ENCODE measurements at places on chromosomes 16 and 17. TPM values are rescaled to one million over a fixed set of nuclear protein-coding genes. Genes with fewer than 3 reads are reported as not detected.

Gene VAT1L
- not detected for total RNA-seq

Gene PRSS33
- total RNA-seq, result not detected

Gene FNDC8
- not detected for total RNA-seq

DNA sequence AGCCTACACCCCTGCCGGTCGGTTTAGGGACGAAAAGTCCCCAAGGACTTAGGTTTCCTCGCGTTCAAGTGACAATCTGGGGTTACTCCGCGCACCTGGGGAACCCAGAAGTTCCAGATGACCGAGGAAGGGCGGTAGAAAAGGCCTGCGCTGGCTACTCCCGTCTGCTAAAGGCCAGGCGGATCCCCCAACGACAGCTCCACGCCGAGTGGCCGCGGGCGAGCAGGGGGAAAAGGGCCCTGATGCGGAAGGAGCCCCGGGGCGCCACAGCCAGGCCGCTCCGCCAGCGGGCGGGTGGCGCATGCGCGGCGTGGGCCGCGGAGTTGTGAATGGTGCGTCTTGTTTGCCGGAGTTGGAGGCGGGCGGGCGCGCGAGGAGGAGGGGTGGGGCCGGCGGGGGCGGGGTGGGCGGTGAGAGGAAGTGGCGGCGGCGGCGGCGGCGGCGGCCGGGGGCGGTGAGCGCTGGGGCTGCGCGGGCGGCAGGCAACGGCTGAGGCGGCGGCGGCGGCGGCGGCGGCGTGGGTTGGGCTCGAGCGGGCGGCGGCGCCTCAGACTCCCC lies at the start of gene CBFB:
Gene CBFB, plus strand, starts transcription at position 454 of the 558 bp plus-strand sequence. CDS start 259 bp downstream, outside the sequence.
- peak; percentile 96 for DNase-seq

DNA sequence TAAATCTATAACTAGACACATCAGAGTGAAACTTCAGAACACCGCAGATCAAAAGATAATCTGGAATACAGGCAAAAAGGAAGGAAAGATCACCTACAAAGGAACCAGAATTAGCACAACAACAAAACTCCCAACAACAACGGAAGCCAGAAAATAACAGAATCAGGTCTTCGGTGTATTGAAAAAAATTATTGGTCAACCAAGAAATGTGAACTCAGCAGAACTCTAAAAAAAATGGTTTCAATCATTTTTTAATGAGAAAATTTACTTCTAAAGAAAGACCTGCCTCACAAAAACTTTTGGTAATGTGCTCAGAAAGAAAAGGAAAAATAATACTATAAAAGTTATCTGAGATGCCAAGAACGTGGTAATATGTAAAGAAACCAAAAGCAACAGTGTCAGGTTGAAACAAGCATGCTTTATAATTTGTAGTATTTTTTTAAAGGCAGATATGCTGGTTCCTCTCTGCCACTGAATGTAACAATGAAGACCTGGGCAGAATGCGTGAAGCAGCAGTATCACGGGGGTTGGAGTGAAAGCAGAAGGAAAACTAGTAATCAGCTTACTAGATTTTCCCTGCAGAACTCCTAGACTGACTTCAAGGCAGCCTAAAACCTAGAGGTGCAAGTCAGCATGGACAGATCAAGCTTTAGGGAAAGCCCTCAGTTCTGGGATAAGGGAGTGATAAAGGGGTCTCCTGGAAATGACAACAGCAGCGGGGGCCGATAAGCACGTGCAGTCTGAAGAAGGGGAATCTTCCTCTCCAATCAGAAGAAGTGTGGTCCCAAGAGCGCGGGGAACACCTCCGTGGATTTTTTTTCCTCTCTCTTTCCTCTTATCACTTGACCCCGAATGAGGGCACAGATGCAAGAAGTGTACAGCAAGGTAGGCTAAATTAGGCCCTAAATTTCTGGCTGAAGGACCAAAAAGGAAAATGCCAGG lies 80.9 kb upstream of the TEKT1 start:
- DNase-seq, result no peak

Gene NAGS
- total RNA-seq, result 0.50 TPM

All from Caco-2 (cell line).